NCI-H146 (cell line): ENCODE measurements at places on chromosomes 5 and 9.

DNA sequence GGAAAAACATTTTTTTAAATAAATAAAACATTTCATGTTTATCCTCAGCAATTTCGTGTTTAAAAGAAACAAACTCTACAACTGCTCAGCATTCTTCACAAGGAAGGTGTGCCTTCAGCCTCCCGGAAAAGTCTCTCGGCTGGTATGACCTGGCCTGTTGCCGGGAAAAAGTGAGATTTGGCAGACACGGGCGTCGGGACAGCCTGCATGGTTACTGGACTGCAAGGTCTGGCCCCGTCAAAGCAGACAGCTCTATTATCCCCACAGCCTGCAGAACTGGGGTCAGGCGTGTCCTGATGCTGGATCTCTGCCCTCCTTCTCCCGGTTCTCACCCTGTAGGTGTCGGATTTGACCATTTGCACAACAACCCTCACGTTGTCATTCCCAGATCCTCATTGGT lies 120.3 kb upstream of the SPATA31C2 start:
- no peak for DNase-seq

DNA sequence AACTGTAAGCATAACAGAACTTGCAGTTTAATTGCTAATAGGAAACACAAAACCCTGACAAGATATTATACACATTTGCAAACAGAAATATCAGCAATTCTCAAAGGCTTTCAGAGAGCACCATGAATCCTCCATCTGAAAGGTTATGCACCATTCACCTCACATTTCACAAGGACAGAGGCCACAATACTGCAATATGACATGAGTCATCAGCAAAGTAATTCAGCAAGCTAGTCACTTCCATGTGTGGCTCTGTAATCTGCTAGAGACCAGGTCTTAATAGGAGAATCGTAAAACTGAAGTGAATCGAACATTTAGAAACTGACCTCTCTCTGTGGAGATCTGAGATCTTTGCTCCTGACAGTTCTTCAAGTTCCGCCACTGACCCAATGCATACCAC lies 28.3 kb downstream of the IARS1 start:
- DNase-seq: no peak

DNA sequence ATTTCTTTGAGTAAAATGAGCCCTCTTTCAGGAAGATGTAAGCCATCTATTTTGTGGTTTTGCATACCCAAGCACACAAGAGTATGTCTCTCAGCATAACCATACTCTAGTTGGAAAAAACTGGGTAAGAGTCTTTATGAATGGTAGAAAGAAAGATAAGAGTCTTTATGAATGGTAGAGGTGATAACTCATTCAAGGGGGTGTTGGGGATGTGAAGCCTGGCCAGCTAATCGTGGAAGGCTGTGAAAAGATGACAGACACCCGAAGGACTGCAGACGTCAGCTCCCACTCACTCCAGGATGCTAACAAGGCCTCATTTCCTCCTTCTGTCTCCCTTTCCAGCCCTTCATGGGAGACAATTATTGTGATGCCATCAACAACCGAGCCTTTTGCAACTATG lies 228.5 kb downstream of the PAPPA start:
- DNase-seq: no peak

DNA sequence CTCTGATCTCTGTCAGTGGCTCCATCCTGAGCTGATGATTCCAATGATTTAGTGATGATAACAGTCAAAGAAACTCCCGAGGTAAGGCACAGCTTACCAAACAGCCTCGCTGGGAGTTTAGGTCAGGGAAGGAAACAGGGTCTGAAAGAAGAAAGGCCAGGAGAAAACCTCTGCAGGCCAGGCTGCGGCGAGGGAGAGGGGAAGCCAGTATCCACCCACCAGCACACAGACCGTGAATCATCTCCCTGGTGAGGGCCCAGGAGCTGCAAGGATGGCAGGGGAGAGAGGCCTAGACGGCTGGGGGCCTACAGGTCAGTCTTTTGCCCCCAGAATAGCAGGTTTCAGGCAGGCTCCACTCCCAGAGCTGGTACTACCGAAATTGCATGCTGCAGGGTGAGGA lies 590.5 kb downstream of the CCDC171 start:
- DNase-seq: no peak

GRCh38 chr5:68436686-68437520 lies 221.3 kb downstream of the PIK3R1 start:
- no peak for DNase-seq

GRCh38 chr5:124783794-124784193 lies 37.4 kb upstream of the ZNF608 start:
- DNase-seq: no peak

DNA sequence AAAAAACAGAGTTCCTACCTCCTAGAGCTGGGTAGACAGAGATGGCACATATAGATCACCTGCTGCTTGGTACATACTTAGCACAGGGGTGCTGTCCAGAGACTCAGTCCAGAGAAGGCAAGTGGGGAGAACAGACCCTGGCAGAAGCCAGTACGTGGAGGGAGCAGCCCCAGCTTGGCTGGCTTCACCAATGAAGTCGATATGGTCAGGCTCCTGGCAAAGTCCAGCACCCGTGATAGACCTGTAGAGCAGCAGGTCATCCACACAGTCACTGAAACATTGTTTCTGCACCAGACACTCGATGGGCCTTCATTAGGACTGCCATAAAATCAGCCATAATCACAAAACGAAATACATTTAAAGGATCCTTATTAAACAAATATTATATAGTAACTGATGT lies 45.8 kb downstream of the WHRN start:
- no peak for DNase-seq
